Heart left ventricle (tissue), 16 donors: ENCODE measurements at places on chromosomes 11 and 22. TPM values are rescaled to one million over a fixed set of nuclear protein-coding genes. Genes with fewer than 3 reads are reported as not detected.

- DNase-seq = no peak
- H3K27me3 ChIP-seq = no peaks in the 10 kb centered on the region
- peak overlapping the region; percentile 40 for H3K4me3 ChIP-seq
- peaks cover 10% of the 10 kb centered on the region for H3K4me1 ChIP-seq
- no peak overlapping the region for H3K27ac ChIP-seq
Observed at GRCh38 chr11:57637626-57638004, 12.1 kb downstream of the YPEL4 start.

- H3K4me1 ChIP-seq = no peaks in the 10 kb centered on the region
- no peak overlapping the region for H3K27ac ChIP-seq
- H3K4me3 ChIP-seq = no peak overlapping the region
- no peaks in the 10 kb centered on the region for H3K27me3 ChIP-seq
- DNase-seq = no peak
Observed at GRCh38 chr11:55726715-55727324, 46.4 kb upstream of the OR5D13 start.

C11orf91 gene
- total RNA-seq = not detected

BIK gene
- total RNA-seq = 0.88 TPM

TEX12 gene
- total RNA-seq = not detected

DNA sequence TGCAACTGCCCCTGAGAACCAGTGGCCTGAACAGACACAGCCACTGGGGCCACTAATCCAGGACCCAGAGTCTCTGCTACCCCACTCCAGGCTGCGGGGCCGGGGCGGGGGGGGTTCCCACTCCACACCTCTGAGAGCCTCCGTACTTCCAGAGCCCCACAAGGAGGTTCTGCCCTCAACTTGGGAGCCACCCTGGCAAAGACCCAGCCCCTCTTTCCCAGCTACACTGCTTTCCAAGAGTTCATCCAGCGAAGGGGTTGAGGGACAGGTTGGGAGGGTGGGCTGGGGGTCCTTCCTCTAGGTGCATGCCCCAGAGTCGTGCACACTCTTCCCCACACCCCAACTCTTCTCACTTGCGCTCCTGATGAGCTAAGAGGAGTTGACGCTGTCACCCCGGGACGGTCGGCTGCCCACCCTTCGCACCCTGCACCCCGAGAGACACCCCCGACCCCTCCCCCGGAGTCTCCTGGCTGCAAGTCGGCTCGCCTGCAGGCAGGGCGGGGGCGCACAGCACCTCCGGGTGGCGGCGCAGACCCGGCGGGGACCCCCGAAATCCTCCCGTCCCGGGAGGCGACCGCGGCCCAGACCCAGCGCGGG lies 531 bp downstream of the RAB3IL1 start:
- peak overlapping the region; percentile 26 for H3K27ac ChIP-seq
- no peaks in the 10 kb centered on the region for H3K27me3 ChIP-seq
- no peaks in the 10 kb centered on the region for H3K36me3 ChIP-seq
- no peak for DNase-seq
- H3K4me3 ChIP-seq = peak overlapping the region; percentile 64

GRCh38 chr11:65077451-65077850 lies 6.4 kb downstream of the CDCA5 start:
- no peak overlapping the region for H3K4me3 ChIP-seq
- no peak for DNase-seq
- no peaks in the 10 kb centered on the region for H3K36me3 ChIP-seq
- no peaks in the 10 kb centered on the region for H3K27me3 ChIP-seq
- H3K4me1 ChIP-seq = no peaks in the 10 kb centered on the region

DNA sequence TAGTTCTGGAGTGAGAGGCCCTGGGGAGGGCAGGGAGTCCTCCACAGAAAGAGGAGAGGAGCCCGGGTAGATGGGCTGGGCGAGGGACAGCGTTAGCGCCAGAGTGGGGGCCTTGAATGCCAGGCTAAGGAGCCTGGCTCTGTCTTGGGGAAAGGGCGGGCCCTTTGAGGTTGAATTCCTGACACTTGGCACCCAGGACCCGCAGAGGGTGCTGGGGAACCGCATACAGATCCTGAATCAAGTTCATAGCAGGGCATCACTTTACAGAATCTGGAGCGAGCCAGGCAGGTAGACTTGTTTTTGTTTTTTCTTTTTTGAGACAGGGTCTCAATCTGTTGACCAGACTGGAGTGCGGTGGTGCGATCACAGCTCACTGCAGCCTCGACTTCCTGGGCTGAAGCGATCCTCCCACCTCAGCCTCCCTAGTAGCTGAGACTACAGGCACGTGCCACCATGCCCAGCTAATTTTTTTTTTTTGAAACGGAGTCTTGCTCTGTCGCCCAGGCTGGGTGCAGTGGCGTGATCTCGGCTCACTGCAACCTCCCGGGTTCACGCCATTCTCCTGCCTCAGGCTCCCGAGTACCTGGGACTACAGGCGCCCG lies 6.1 kb downstream of the CARNS1 start:
- H3K4me1 ChIP-seq = peaks cover 29% of the 10 kb centered on the region

DNA sequence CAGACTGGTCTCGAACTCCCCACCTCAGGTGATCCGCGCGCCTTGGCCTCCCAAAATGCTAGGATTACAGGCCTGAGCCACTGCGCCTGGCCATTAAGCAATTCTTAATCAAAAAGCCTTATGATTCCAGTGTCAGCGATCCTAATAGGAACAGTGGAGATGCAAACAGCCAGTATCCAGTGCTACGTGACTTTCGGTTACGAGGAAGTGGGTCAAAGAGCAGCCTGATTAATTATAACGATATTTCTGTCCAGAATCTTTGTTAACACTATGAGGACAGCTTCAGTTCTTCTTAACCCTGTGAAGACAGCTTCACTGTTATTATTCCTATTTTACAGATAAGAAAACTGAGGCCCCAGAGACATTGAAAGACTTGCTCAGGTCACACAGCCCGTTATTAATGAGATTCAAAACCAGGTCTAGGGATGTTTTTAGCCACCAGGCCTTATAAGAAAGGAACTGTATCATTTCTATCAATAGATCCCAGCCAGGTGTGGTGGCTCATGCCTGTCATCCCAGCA lies 17.3 kb upstream of the HMOX1 start:
- no peak overlapping the region for H3K4me3 ChIP-seq
- H3K4me1 ChIP-seq = no peaks in the 10 kb centered on the region
- DNase-seq = no peak
- H3K27ac ChIP-seq = no peak overlapping the region
- H3K36me3 ChIP-seq = no peaks in the 10 kb centered on the region
- no peaks in the 10 kb centered on the region for H3K27me3 ChIP-seq

PRR33 gene
- total RNA-seq = 4.2 TPM

CALCB gene
- 0.37 TPM for total RNA-seq

DNA sequence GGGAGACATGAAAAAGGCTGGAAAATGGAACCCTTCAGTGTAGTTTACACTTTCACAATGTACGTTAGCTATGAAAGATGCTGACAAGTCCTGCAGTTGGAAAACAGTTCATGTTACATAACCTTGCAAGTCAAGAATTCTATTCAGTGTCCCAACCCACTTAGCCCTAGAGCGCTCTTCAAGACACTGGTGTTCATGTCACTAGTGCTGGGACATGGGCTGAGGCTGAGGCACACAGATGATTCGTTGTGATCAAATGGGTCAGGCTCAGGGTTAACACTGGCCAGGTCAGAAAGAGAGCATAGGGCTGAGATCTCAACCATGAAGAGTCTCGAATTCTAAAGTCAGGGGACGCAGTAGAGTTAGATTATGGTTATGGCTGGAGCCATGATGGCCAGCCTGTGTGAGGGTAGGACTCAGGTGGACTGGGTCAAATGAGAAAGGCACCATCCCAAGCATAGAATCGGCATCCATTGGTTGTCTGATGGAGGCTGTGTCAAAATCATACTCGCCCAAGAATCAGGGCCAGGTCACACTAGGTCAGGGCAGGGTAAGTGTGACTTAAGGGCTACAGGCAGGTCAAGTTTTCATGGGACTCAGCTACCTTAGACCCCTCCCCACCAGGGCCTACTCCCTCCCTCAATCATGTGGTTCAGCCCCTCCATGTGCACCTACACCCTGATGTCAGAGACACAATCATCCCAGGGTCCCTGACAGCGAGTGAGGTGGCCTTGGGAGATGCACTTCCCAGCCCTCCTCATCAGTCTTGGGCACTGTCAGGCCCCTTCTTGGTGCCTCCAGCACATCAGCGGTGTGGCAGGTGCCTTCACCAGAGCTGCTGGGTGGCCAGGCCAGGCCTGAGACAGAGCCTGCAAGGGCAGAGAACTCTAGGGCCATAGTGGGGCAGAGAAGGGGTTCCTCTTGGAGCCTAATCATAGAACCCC lies 20.2 kb downstream of the IGLL5 start:
- H3K36me3 ChIP-seq = no peaks in the 10 kb centered on the region
- no peak for DNase-seq
- H3K27me3 ChIP-seq = no peaks in the 10 kb centered on the region

CEP126 gene
- 0.89 TPM for total RNA-seq

- DNase-seq = no peak
- no peaks in the 10 kb centered on the region for H3K4me1 ChIP-seq
- H3K27ac ChIP-seq = no peak overlapping the region
- H3K27me3 ChIP-seq = no peaks in the 10 kb centered on the region
- H3K4me3 ChIP-seq = no peak overlapping the region
- H3K36me3 ChIP-seq = no peaks in the 10 kb centered on the region
Observed at GRCh38 chr11:70174547-70175235, 28.4 kb upstream of the FADD start.

P4HA3 gene
- 1.2 TPM for total RNA-seq

DNA sequence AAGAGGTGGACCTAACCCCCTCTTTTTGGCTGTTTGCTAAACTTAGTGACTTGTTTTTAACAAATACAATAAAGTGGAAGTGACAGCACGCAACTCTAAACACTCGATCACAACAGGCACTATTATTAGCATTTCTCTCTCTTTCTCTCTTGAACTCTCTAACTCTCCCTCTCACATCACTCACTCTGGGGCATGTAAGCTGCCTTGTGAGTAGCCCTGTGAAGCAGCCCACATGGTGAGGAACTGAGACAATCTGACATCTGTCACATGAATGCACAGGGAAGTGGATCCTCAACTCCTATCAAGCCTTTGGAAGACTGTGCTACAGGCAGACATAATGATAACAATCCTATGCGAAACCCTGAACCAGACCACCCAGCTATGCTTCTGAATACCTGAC lies 609.0 kb upstream of the CNTN5 start:
- H3K4me3 ChIP-seq = no peak overlapping the region
- DNase-seq = no peak

DNA sequence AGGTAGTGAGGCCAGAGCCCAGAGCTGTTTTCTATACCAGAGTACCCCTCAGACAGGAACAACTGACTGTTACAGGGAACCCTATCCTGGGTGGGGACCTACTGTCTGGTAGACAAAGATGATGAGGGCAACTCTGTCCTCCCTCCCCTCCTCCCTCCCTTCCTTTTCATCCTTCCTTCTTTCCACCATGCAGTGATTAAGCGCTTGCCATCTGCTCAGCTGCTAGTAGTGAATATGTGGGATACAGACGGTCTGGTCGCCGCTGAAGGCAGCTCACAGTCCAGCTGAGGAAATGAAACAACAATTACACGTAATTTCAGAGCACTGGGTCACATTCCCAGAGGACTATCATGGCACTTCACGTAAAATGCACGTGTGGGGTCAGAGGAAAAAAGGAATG lies 597.1 kb downstream of the BUD13 start:
- H3K27me3 ChIP-seq = no peaks in the 10 kb centered on the region
- H3K27ac ChIP-seq = no peak overlapping the region
- H3K36me3 ChIP-seq = no peaks in the 10 kb centered on the region
- H3K4me1 ChIP-seq = peaks cover 1% of the 10 kb centered on the region

DNA sequence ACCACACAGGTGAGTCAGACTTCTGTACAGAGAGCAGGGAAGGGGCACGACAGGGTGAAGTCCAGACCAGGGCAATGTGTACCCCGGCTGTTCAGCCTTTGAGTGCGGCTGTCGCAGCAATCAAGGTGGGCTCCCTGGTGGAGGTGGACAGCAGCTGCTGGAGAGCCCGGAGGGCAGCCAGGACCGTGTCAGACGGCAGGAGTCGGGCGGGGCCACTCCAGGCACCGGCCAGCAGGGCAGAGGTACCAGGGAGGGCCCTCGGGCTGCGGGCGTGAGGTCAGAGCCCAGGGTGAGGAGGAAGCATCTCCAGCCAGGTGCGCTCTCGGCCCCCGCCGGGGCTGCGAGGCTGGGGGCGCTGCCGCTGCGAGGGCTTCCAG lies 802 bp upstream of the PIM3 start:
- H3K36me3 ChIP-seq = peaks cover 24% of the 10 kb centered on the region
- H3K27me3 ChIP-seq = no peaks in the 10 kb centered on the region
- DNase-seq = no peak
- H3K4me1 ChIP-seq = peaks cover 11% of the 10 kb centered on the region
- H3K27ac ChIP-seq = peak overlapping the region; percentile 99

CDK2AP2 gene
- 37.0 TPM for total RNA-seq

DNA sequence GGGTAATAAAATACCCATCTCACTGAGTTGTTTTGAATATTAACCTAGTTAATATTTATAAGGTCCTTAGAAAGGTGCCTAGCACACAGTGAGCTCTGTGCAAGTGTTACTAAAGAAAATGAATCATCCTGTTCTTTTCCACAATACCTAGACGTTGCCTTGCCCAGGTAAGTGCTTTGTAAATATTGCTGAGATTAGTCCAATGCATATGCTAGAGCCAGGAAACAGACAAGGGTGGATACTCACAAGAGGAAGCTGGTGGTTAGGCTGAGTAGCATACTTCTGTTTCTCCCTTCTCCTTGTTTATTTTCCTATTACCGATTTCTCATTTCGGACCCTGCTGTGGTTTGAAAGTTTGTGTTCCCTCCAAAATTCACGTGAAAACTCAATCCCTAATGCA lies 58.1 kb upstream of the BARX2 start:
- H3K4me1 ChIP-seq = peaks cover 5% of the 10 kb centered on the region
- H3K27me3 ChIP-seq = no peaks in the 10 kb centered on the region
- H3K27ac ChIP-seq = no peak overlapping the region
- no peak overlapping the region for H3K4me3 ChIP-seq

DNA sequence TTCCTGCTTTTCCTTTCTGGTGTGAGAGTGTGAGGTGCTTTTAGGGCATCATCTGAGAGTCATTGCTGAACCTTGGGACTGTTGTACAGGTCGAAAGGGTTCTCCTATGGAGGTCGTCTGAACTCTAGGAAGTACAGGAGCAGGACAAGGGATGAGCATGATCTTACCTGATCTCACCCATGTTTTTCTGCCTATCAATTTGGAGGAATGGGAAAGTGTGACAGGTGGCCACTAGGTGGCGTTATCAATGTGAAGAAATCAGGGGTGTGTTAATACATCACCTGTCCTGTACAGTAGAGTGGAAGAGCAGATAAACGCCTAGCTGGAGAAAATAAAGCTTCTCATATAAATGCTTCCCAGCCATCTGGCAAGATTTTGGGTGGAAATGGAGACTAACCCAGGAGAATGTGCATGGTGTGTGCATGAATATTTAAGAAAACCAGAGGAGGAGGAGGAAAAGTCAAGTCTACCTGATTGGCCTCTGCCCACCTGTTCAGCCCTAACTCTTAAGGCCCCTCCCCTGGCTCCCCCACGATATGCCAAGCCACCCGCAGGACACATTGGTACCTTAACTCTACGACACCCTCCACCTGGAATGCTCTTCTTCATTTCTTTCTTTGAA lies 72.0 kb upstream of the NARS2 start:
- no peak for DNase-seq
- H3K27ac ChIP-seq = no peak overlapping the region
- no peaks in the 10 kb centered on the region for H3K27me3 ChIP-seq
- H3K4me3 ChIP-seq = no peak overlapping the region

- H3K36me3 ChIP-seq = no peaks in the 10 kb centered on the region
- no peaks in the 10 kb centered on the region for H3K27me3 ChIP-seq
- no peak overlapping the region for H3K27ac ChIP-seq
- H3K4me3 ChIP-seq = no peak overlapping the region
- DNase-seq = no peak
Observed at GRCh38 chr11:123168241-123168640, 26.8 kb downstream of the CLMP start.
